ENCODE measurements at places on chromosomes 7 and 10.

DNA sequence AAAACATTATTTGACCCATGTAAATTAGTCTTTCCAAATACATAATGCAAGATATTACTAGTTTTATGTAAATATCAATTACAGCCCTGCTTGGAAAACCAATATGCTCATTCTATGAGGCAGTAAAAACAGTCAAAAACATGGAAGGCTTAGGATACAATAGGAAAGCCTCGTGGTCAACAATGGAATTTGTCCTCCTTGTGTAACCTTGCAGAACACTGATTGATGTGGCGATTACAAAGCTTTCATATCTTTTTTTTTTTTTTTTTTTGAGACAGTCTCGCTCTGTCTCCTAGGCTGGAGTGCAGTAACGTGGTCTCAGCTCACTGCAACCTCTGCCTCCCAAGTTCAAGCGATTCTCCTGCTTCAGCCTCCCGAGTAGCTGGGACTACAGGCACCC lies 157.3 kb upstream of the BET1 start:
- no peak for DNase-seq

DNA sequence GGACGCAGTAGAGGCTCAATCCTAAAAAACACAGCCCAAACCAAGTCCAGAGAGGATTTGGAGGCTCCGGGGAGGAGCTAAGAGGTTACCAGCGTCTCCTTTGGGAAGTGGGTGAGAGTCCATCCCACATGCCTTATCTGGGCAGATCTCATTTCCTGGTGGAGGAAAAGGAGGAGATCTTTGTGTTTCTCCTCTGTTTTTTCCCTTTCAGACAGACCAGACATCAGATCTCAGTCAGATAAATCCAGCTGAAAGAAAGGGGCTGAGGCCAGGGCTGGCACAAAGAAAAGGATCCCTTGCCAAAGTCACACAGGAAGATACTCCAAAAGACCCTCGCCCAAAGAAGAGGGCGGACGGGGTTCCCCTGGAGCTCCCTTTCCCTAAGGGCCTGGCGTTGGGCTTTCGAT lies 58.3 kb upstream of the COMTD1 start:
- peak; percentile 18 for DNase-seq

- no peak for DNase-seq
These were observed 130.5 kb downstream of the ADCY1 start for GRCh38 chr7:45704683-45705016.

- peak; percentile 38 for DNase-seq
These were observed 148.7 kb downstream of the PKD1L1 start for GRCh38 chr7:47799524-47799923.

GRCh38 chr10:3348564-3348963 lies 176.0 kb upstream of the PITRM1 start:
- no peak for DNase-seq

- peak; percentile 76 for DNase-seq
These were observed 135.2 kb downstream of the CUX1 start for GRCh38 chr7:101952355-101953247.

GRCh38 chr10:91043173-91043910 lies 122.5 kb upstream of the ANKRD1 start:
- peak; percentile 29 for DNase-seq

DNA sequence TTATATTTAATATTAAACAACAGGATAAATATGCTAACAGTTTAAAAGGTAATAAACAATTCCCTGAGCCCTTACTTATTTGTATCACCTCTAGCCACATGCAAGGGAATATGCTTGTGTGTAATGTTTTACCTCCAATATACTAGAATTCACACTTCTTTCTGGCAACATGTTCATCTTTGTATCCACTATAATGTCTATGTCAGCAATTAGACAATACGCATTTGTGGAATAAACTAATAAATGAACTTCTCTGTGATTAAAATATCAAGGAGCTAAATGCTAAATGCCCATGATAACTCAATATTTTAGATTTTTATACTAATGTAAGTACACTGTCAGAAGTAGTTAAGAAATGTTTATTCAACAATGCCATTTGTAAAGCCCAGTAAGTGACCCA lies 350.5 kb downstream of the DGKB start:
- DNase-seq = no peak

DNA sequence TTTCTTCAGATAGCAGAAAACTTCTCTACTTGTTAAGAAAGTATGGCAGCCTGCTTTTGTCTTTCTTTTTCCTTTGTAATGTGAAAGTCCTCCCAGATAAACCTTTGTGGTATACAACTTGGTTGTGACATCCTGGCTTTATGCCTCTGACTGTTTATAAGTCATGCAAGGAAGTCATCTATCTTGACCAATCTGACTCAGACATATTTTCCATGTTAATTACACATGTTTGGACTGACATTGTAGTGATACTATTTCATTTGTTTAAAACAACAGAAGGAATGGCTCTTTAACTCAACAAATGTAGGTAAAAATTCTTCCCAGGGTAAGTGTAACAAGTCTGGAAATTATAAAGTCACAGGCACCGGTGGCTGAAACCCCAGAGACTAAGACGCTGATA lies 341.6 kb upstream of the MEOX2 start:
- DNase-seq = peak; percentile 84

DNA sequence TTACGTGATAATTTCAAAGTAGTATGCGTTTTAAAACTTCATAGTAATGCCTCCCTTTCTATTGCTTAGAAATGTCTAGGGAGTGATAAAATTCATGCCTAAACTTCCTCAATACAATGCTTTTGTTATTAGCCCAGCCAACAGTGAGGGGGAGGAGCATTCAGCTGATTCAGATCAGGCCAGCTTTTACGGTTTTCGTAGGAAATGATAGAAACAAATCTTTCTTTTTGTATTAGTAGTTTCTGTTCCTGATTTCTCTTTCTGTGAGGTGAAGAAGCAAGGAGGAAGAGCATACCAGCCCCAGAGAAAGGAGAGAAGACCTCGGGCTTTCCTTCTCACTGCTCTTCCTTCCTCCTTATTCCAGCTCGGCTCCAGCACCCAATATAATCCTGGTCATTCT lies 35.2 kb upstream of the ITPRID1 start:
- no peak for DNase-seq

- no peak for DNase-seq
These were observed 23.4 kb upstream of the RELN start for GRCh38 chr7:104012835-104013234.

DNA sequence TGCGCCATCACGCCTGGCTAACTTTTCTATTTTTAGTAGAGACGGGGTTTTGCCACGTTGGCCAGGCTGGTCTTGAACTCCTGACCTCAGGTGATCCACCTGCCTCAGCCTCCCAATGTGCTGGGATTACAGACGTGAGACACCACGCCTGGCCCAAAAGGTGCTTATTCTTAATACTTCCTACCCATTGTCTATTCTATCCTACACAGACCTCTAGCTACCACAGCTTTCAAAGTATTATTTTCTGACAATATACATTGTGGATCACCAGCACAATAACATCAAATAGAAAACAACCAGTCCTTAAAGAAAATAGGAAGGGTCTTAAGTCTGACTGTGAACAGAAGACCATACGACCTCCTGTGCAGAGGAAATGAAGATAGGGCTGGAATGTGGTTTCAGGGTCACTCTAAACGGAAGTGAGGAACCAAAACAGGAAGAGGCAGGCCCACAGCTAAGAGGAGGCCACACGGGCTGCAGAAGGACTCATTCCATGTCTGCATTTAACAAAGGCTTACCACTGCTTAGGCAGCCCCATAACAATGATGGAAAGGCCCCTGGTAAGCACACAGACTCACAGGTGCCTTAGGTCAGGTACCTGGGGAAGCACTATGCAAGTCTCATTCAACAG lies 115.2 kb downstream of the ZFAND4 start:
- DNase-seq = no peak

- no peak for DNase-seq
These were observed 7.7 kb upstream of the ABCB1 start for GRCh38 chr7:87608431-87608830.

DNA sequence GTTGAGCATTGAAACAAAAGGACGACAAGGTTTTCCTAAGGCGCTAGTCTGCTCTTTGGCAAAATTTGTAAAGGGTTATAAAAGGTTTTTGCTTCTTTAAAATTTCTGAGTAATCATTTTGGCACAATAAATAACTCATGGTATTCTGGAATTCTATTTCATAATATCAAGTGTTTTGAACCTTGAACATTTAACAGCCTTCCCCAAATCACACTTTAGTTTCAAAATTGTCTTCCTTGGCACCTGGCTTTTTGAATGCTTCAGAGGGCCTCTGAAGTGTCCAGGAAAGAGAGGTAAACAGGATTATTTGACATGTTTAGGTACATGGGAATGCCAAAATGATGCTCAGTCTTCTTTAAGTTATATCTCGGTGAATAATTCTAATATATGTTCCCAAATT lies 220.8 kb downstream of the PHF14 start:
- no peak for DNase-seq

DNA sequence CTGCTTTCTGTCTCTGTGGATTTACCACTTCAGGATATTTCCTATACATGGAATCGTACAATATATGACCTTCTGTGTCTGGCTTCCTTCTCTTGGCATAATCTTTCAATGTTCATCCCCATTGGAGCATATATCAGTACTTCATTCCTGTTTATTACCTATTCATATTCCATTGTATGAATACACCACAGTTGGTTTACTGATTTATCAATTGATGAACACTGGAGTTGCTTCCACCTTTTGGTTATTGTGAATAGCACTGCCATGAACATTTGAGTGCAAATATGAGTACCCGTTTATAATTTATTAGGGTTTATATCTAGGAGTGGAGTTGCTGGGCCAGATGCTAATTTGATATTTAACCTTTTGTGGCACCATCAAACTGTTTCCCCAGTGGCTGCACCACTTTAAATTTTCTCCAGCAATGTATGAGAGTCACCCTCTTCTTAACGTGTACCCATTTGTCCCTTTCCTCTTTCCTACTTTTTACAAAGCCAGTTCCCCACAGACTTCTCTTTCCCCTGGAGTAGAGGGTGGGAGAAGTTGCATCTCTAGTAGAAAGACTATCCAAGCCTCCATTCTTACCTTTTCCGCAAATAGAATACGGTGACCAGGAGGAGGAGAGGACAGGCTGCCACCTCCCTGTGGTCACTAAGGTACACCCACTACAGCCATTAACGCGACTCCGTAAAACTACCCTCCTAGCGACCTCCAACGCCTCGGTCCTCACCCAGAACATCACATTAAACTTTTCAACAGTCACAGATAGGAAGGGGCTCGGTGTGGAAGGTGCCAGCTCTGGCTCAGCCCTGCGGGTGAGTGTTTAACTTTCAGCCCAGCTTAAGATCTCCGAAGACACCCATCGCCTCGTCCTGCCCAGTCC lies 25.6 kb downstream of the SCD start:
- DNase-seq = no peak

GRCh38 chr10:101694674-101695403 lies at the start of gene FBXW4:
Gene FBXW4 (minus strand): TSS chr10:101695170. CDS start chr10:101695105, 65 bp downstream.
- DNase-seq = peak; percentile 43

DNA sequence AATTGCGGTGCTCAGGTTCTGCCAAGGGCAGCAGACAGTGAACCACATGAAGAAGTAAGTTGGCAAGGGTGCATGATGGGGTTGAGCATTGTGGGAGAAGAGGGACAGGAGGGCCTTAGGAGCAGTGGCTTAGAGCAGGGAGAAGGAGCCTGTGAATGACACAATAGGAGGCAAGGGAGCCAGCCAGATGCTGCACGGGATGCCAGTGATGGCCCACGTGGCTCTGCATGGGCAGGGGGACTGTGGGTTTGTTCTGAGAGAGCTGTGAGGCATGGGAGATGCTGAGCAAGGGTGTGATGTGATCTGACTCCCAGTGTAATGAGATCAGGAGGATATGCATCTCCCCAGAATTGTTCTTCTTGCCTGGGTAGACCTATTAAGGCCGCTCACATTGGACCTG lies 60.9 kb downstream of the C10orf90 start:
- DNase-seq = no peak

DNA sequence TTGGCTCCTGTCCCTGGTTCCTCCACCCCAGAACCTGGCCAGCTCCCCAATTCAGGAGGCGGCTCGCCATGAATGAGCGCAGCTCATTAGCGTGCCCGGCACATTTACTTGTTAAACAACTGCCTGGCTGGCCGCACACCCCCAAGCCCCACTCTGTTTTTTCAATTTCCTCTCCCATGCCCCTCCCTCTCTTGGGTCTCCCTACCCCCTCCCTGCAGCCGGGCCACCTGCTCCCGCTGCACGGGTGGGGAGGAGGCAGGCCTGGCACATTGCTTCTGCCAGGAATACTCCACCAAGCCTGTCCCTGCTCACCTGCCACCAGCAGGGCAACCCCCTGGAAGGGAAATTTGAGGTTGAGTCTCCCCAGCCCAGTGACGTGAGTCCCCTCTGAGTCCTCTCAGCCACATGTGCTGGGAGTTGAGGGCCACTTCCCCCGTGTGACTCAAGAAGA lies 2.5 kb upstream of the SLIT1 start:
- DNase-seq = no peak

- DNase-seq = peak; percentile 50
These were observed 1.3 kb upstream of the SLC26A5 start for GRCh38 chr7:103447073-103447960.

DNA sequence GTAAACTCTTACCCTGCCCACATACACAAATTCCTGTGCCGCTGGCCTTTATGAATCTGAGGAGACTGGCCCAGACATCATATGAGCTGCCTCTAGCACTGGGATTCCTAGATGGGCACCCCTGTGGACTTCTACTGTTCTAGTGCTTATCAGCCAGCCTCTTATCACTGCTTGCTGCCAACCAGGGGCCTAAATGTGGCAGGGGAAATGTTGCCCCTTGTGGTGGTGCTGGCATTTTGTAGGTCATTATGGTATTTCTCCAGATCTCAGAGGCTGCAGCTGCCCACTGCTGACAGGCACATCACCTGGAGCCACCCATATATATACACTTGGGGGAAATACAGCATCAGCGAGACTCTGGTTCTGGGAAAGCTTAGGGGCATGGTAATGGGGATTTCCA lies 5.4 kb downstream of the SFR1 start:
- peak; percentile 8 for DNase-seq

DNA sequence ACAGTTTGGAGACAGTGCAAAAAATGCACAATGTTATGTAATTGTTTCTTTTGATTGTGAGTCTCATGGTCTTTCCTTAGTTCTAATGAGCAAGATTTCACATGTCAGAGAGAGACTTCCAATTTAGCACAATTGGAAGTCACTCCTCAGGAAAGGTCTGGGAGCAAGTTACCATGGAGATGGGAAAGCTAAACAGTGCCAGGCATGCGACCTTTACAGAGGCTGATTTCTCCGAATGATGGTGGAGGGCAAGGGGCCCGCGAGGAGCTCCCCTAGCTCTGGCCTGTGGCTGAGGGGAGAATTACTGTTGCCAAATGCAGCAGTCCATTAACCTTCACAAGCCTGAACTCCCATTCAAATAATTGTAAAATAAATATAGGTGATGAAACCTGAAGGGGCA lies 59.3 kb downstream of the CDCA7L start:
- DNase-seq = no peak

- DNase-seq = no peak
These were observed 26.4 kb downstream of the MET start for GRCh38 chr7:116698396-116698795.
